DMS153 (cell line): ENCODE measurements at places on chromosomes 3 and 15.

- no peak for DNase-seq
Observed at GRCh38 chr3:8451696-8452095, 49.9 kb upstream of the LMCD1 start.

- no peak for DNase-seq
Observed at GRCh38 chr3:23263796-23264195, 60.7 kb downstream of the UBE2E2 start.

DNA sequence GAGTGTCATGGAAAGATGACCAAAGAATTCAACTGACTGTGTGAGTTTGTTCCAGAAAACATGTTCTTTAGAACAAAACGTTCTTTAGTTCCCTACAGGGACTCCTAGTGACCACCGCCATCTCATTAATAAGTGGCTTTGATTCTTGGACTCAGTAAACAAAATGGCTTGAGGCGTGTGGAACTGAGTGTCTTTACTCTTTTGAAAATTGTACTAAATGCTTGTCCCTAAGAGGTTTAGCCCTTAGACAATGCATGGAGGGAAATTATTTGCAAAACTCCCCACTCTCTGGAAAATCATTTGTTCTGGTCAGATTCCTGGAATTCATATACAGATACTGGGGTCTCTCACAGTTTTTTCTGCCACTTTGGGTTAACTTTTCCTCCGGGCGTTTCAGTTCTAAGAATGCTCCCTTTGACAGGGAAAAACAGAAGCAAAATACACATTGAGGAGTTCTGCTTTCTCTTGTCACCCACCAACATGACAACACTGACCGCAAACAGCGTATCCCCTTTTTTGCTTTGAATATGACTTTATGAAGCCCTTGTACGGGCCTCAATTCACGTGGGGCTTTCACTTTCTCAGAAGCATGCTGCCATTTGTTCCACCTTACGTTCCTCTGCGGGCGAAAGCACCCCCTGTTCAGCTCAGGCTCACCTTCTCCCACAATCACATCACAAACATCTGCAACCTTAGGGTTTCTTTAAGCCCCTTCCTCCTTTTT, 15.3 kb upstream of the NRROS start:
- DNase-seq = no peak

- DNase-seq = peak; percentile 58
Observed at GRCh38 chr3:105369500-105370371, 3.0 kb downstream of the ALCAM start.

GRCh38 chr3:27335571-27335970, 33.6 kb downstream of the NEK10 start:
- no peak for DNase-seq

GRCh38 chr3:173770796-173771573, 373.4 kb downstream of the NLGN1 start:
- DNase-seq = no peak

DNA sequence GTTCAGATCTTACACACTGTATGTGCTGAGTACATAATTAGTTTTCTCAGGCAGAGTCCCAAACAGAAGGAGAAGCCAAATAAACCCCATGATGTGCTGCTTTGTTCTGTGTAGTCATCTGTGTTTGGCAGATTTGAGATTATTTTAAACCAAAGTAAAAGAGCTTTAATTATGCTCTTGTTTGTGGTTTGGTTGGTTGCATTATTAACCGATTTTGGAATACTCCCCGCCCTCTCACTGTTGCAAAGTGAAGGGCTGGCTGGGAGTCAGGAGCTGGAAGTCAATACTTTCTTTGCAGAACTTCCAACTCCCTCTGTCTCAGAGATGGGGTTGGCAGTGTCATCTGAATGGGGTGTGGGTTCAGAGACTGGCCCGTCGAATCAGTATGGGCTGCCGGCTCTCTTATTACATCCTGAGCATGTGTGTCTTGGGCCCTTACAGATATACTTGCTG, 34.4 kb downstream of the SLCO3A1 start:
- no peak for DNase-seq

- DNase-seq = no peak
Observed at GRCh38 chr3:177824841-177825240, 627.6 kb upstream of the TBL1XR1 start.

GRCh38 chr15:75335705-75336355, at the start of gene COMMD4:
TSS of gene COMMD4 (plus strand) at chr15:75336063. CDS start at chr15:75336090, 27 bp downstream.
- peak; percentile 61 for DNase-seq

DNA sequence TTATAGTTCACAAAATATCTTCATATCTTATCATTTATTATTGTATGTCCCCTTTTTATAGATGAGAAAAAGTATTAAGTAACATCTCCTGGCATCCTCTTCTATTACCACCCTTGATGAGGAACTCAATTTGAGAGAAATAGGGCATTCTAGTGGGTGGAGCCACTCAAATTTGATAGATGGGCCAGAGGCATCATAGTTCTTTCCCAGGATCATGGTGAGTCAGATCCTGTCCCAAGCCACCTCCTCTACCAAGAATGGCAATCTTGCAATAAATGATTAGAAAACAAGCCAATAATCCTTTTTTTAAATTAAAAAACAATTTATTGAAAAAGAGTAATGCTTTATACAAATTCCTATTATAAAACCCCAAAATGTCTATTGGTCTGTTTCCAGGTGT, 16.8 kb downstream of the CLDN1 start:
- no peak for DNase-seq

- no peak for DNase-seq
Observed at GRCh38 chr3:54858093-54858785, 69.6 kb downstream of the LRTM1 start.

GRCh38 chr15:61530769-61531168, 301.7 kb upstream of the RORA start:
- no peak for DNase-seq

DNA sequence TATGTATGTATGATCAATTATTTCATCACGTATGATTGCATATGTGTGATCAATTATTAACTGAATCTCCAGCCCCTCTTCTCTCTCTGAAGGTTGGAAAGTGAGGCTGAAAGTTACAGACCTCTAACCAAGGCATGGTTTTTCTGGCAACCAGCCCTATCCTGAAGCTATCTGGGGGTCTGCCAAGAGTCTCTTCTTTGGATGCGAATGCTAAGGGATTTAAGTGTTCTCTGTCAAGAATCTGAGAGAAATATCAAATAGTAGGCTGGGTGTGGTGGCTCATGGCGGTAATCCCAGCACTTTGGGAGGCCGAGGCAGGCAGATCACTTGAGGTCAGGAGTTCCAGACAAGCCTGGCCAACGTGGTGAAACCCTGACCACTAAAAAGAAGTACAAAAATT, 8.1 kb downstream of the NKTR start:
- DNase-seq = no peak

DNA sequence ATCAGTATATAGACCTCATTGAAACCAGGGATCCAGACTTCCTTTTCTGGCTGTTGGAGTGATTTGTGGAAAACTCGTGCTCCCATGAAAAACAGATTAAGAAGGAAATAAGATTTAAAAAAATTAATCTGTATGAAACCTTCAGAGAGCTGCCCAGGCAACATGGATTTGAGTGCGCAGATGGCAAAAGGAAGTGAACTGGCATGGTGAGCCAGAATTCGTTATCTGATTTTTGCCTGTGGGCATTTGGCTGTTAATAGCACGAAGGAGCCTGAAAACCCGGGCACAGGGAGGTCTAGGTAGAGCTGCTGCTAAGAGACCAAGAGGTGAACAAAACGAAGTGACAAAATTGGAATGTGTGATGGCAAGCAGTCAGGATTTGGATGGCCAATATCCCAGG, 19.1 kb upstream of the SPINK8 start:
- no peak for DNase-seq

GRCh38 chr3:123158330-123158729, 43.4 kb upstream of the SEC22A start:
- no peak for DNase-seq

DNA sequence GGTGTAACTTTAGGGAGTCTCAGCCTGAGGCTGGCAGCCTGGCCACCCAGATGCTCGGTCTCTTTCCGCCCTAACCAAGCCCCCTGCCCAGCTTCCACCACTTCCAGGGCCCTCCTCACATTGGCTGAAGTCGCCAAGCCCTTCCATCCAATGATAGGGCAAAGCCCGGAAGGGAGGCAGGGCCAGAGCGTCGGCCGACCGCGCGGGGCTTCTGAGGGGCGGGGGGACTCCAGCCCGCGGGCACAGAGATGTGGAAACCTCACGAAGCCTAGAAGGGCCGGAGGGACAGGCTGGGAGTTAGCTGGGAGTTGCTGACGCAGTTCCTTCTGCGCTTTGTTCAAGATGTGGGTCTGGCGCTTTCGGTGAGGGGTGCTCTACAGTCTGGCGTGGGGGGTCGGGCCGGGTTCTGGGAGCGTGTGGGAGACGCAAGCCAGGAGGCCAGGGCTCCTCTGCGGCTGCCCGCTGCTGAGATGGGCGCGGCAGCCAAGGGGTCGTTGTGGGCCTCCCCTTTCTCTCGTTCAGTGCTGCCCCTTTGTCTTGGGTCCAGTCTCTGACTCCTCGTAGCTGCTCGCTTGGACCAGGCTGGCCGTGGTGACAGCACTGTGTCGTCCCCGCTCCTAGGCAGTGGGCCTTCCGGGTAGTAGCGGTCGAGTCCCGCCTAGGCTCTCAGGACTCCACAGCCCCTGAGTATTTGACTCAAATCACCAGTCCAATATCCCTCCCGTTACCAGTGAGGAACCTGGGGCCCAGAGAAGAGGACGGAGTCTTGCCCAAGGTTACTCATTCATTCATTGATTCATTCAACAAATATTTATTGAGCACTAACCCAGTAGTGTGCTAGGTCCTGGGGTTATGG, at the start of gene ZNF660:
ZNF660 (plus strand) TSS at position 319 of the 856 bp plus-strand sequence. CDS start 9,230 bp downstream, outside the sequence.
- peak; percentile 62 for DNase-seq

- DNase-seq = no peak
Observed at GRCh38 chr15:69317392-69317841, 18.7 kb downstream of the PAQR5 start.

- no peak for DNase-seq
Observed at GRCh38 chr3:47028146-47028545, 48.7 kb downstream of the NBEAL2 start.

- no peak for DNase-seq
Observed at GRCh38 chr3:77348244-77348855, 308.5 kb downstream of the ROBO2 start.

- no peak for DNase-seq
Observed at GRCh38 chr3:194139071-194139813, 3.3 kb downstream of the HES1 start.

DNA sequence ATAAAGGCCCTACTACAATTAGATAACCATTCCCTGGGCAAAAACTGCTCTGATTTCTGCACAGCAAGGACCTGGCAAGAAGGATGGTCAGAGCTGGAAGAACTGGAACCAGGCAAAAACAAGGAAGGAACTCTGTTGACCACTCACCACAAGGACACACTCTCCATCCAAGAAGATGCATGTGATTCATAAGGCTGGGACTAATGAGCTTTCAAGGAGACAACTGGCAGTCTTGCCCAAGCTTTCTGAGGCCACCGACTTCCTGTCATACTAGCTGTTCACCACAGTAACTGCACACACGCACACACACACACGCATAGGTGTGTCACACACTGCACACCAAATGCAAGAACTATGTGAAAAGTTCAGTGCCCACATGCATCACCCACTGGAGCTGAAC, 256.6 kb downstream of the OCA2 start:
- DNase-seq = no peak

GRCh38 chr3:39541917-39542329, 74.4 kb downstream of the MOBP start:
- DNase-seq = peak; percentile 19

GRCh38 chr3:124812291-124813265, 74.6 kb downstream of the ITGB5 start:
- no peak for DNase-seq

GRCh38 chr15:68278595-68279405, 1.3 kb downstream of the FEM1B start:
- DNase-seq = no peak

DNA sequence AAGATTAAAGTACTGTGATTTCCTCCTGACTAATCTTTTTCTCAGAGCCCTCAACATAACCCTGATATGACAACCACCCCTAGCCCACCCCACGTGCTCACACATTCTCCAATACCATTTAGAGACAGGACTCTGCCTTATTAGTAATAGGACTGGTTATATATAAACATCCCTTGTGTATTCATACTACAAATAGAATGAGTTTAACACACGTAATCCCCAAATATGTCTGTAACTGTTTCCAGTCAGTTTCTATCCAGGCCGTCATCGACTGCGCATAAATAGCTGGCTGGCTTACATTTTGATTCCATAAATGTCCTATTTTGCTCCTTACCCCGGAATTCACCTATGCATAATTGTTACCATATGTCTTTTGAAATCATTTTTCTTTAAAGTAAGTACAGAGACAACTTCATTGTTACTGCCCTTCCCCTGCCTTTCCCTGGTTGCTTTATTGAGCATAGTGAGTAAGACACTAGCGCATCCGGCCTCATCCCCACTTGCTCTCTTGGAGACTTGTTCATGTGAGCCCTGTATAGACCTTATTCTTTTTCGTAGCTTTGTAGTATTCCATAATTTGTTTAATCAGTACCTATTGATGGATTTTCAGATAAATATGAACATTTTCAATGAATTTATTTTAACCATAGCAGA, 3.5 kb upstream of the P2RY14 start:
- DNase-seq = no peak
